ENCODE measurements at places on chromosomes 1 and 21. TPM values are rescaled to one million over a fixed set of nuclear protein-coding genes. Genes with fewer than 3 reads are reported as not detected.

- no peak overlapping the region for H3K4me3 ChIP-seq
- H3K36me3 ChIP-seq, result no peaks in the 10 kb centered on the region
- no peak for DNase-seq
Observed at GRCh38 chr1:53478502-53478818, 19.3 kb downstream of the DMRTB1 start.

- H3K27me3 ChIP-seq, result no peaks in the 10 kb centered on the region
- no peak overlapping the region for H3K27ac ChIP-seq
- H3K36me3 ChIP-seq, result no peaks in the 10 kb centered on the region
- no peak overlapping the region for H3K4me3 ChIP-seq
Observed at GRCh38 chr1:211638689-211639101, 36.7 kb downstream of the NEK2 start.

GRCh38 chr21:26554365-26554764 lies 18.7 kb downstream of the CYYR1 start:
- no peak for DNase-seq
- no peaks in the 10 kb centered on the region for H3K27me3 ChIP-seq
- H3K27ac ChIP-seq, result no peak overlapping the region

MYOC gene
- not detected for polyA plus RNA-seq

GRCh38 chr1:26614655-26615411 lies 81.0 kb upstream of the ARID1A start:
- H3K27ac ChIP-seq, result no peak overlapping the region
- DNase-seq, result no peak
- no peaks in the 10 kb centered on the region for H3K27me3 ChIP-seq
- H3K4me3 ChIP-seq, result no peak overlapping the region

All from CD4-positive, alpha-beta memory T cell (primary cell).